Esophagus squamous epithelium (tissue), 5 donors: ENCODE measurements at places on chromosomes 7 and 10.
A peak's percentile ranks its signal among the peaks of the same experiment; 100 is the strongest.

DNA sequence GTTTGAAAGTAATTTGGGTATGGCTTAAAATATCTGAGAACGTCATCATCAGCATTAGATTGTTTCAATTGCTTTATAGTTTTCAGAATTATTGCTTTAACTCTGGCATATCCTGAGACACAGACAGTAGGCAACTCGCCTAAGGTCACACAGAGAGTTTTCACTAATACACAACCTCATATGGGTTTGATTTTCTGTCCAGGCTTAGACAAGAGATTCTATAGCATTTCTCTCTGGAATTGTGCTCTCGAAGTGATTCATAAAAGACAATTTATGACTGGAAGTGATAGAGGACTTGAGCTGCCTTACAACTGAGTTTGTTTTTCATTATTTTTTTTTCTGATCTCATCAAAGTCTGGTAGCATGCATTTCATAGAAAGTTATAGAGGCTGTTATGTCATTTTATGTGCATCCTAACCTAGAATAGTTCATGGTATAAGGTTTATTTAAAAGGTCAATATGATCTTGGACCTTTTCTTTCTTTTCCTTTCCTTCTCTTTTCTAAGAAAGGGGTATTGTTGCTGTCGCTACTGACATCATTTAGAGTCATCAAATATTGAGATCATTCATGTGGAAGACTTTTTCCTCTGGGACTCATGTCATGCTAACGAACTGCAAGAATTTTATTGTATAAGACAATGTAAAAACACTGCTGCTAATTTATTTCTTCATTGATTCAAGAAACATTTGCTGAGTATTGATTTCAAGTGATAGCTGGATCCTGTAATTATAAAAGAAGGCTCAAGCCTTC is 278.2 kb downstream of the PLXDC2 start:
- H3K27ac ChIP-seq, result no peak overlapping the region
- H3K4me1 ChIP-seq, result no peaks in the 10 kb centered on the region
- no peaks in the 10 kb centered on the region for H3K27me3 ChIP-seq

DNA sequence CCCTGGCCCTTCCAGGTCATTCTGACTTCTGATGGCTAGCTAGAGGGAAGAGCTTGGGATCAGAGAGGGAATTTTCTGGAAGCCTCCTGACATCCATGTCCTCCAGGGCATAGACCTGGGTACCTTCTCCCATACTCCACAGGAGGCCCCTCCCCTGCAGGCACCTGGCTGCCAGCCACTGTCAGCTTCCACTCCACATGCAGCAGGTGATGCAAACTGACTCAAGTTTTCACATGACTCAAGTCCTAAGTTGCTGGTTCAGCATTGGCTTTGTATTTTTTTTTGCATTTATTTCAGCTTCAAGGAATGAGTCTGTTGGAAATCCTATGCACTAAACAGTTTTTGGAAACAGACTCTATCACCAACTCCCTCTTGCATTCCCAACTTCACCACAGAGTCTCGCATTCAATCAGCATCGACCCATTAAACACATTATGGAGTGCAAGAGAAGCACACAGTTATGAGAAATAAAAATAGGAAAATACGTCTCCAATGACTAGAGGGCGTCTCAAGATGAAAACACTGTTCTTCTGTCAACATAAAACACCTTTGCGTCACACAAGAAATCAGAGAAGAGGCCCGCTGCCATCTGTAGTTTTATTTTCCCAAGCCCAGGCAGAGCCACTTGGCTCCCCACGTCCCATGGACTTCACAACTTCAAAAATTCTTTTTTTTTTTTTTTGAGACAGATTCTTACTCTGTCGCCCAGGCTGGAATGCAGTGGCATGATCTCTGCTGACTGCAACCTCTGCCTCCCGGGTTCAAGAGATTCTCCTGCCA is 362.6 kb upstream of the MGMT start:
- no peaks in the 10 kb centered on the region for H3K27me3 ChIP-seq
- no peak overlapping the region for H3K4me3 ChIP-seq
- peak overlapping the region; percentile 52 for H3K27ac ChIP-seq
- H3K4me1 ChIP-seq, result peaks cover 4% of the 10 kb centered on the region
- no peaks in the 10 kb centered on the region for H3K36me3 ChIP-seq

GRCh38 chr7:111780527-111780926 is 218.2 kb upstream of the IMMP2L start:
- H3K36me3 ChIP-seq, result peaks cover 3% of the 10 kb centered on the region
- no peak overlapping the region for H3K4me3 ChIP-seq
- H3K4me1 ChIP-seq, result no peaks in the 10 kb centered on the region
- no peaks in the 10 kb centered on the region for H3K27me3 ChIP-seq

DNA sequence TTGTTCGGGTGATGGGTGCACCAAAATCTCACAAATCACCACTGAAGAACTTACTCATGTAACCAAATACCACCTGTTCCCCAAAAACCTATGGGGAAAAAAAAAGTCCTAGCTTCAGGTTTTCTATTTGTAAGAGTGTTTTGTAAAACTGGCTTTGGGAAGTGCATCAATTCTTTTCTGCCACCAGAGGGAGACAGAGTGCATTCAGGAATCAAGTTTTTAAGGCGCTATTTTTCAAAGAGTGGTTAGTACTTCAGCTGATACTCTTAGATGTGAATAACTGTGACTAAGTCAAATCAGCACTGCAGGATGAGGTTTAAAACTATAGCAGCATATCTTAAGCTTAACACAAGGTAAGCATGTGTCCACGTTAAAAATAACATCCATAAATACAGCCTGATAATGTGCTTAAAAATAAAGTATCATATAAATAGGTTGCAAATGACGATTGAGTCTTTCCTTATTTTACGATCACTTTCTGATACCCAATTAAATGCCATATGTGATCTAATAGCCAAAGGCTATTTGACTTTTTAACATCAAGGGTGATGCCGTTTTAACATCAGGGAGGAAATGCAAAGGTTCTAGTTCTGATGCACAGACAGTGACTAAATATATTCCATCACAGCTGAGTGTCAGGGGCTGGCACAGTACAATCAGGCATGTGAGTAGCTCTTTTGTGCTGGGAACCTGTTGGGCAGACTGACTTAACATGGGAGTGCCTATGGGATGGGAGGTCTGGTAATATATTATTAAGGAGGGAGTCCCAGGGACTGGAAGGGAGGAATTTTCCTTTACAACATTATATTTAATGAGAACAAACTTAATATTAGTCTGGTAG is 10.6 kb upstream of the LYZL2 start:
- H3K36me3 ChIP-seq, result no peaks in the 10 kb centered on the region
- H3K27me3 ChIP-seq, result no peaks in the 10 kb centered on the region
- H3K4me3 ChIP-seq, result no peak overlapping the region
- H3K27ac ChIP-seq, result no peak overlapping the region
- no peaks in the 10 kb centered on the region for H3K4me1 ChIP-seq
- DNase-seq, result no peak

DNA sequence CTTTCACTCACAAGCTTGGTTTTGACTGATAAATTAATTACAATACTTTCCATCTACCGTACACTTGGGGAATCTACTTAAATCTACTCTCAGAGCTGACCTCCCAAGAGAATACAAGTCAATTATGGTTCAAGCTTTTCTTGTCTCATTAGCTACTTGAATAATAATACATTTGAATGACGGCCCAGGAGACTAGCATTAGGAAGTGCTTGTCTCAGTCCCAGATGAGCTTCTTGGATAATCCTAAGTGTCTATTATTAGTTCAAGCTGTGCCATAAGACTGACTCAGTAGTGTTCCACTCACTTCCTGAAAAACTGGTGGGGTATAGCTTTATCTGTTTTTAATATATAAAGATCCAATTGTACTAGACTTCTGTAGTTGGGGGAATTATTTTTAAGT is 100.2 kb downstream of the GNAT3 start:
- no peaks in the 10 kb centered on the region for H3K27me3 ChIP-seq
- DNase-seq, result no peak
- no peaks in the 10 kb centered on the region for H3K36me3 ChIP-seq
- H3K4me3 ChIP-seq, result no peak overlapping the region

DNA sequence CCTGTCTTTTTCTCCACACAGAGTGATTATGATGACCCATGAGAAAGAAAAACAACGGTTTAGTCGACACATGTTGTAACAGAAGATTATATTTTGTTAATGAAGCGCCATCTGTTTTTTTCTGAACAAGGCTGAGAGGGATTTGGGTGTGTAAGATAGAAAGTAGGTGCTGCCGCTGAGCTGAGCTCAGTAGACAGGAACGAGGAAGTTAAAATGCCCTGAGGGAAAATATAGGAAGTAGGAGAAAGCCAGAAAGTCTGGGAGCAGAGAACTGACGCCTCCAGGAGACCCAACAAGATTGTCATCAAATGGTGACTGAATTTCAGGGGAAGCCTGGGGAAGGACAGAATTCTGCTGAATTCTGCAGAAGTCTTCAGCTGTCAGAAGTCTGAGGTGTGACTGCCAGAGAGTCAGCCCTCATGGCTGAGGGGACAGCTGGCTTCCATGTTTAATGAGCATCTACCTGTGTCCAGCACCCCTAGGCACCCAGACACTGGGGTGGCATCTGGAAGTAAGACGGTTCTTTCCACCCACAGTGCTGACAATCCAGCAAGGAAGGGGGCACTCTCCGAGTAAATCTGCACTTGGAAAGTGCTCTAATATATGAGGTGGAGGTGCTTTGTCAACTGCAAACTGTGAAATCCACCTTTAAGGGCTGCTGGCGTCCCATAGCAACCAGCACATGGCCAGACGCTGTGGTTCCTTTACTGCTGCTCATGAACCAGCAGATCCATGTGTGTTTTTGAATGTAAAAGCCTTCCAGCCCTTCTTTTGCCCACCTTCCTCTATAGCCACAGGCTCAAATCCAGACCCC is 12.5 kb upstream of the TSPAN15 start:
- no peak overlapping the region for H3K4me3 ChIP-seq
- H3K27ac ChIP-seq, result peak overlapping the region; percentile 70
- DNase-seq, result no peak

DNA sequence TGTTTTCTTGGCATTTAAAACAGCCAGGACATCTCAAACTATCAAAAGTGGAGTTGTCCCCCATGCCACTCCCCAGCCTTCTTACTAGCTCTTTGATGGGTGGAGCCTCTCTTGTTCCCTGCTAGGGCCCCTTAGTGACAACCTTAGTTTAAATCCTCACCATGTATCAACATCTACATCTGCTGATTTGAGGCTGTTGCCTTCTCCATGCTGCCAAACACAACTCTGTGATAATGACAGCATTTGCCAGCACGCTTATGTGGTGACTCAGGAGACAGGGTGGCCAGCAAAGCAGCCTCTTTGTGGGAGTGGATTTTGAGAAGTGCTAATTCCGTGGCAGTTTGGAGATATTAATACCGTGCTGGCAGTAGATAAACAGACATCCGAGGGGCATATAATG is 145.4 kb downstream of the LRRC4 start:
- no peak for DNase-seq
- H3K27ac ChIP-seq, result no peak overlapping the region
- no peak overlapping the region for H3K4me3 ChIP-seq
- H3K4me1 ChIP-seq, result no peaks in the 10 kb centered on the region

- peaks cover 6% of the 10 kb centered on the region for H3K36me3 ChIP-seq
- no peak overlapping the region for H3K4me3 ChIP-seq
- H3K4me1 ChIP-seq, result no peaks in the 10 kb centered on the region
- no peaks in the 10 kb centered on the region for H3K27me3 ChIP-seq
These were observed 43.4 kb downstream of the TARP start for GRCh38 chr7:38229884-38230642.

DNA sequence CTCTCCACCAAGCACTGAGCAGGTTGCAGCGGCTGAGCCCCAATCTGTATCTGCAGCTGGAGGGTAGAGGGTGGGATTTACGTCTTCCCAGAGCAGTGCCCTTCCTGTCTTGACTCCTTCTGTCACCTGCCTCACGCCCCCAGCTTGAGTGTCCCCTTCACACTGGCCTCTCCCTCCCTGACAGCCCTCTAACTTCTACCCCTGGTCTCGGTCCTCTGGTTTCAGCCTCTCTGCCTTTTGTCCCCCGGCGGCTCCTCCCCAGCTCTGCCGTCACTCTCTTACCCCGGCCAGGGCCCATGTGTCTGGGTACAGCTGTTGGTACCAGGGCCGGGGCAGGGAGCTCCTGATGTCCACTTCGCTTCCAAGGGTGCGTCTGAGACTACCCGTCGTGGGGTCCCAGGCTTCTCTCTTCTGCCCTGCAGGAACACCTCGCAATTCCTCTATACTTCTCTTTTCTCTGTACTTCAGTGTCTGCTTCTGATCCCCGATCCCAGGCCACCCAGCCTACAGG is 654 bp downstream of the MUC3A start:
- no peak overlapping the region for H3K4me3 ChIP-seq
- H3K4me1 ChIP-seq, result no peaks in the 10 kb centered on the region
- no peak overlapping the region for H3K27ac ChIP-seq
- no peak for DNase-seq
- H3K27me3 ChIP-seq, result no peaks in the 10 kb centered on the region

- peaks cover 20% of the 10 kb centered on the region for H3K4me1 ChIP-seq
- H3K27me3 ChIP-seq, result peaks cover 8% of the 10 kb centered on the region
- H3K4me3 ChIP-seq, result peak overlapping the region; percentile 39
These were observed 28.3 kb downstream of the WDR86 start for GRCh38 chr7:151381348-151382078.
